Liver (tissue), 10 donors: ENCODE measurements at places on chromosomes 2 and 18. TPM values are rescaled to one million over a fixed set of nuclear protein-coding genes. Genes with fewer than 3 reads are reported as not detected.

- DNase-seq = no peak
Observed at GRCh38 chr2:120737340-120738101, 1.9 kb downstream of the GLI2 start.

DNA sequence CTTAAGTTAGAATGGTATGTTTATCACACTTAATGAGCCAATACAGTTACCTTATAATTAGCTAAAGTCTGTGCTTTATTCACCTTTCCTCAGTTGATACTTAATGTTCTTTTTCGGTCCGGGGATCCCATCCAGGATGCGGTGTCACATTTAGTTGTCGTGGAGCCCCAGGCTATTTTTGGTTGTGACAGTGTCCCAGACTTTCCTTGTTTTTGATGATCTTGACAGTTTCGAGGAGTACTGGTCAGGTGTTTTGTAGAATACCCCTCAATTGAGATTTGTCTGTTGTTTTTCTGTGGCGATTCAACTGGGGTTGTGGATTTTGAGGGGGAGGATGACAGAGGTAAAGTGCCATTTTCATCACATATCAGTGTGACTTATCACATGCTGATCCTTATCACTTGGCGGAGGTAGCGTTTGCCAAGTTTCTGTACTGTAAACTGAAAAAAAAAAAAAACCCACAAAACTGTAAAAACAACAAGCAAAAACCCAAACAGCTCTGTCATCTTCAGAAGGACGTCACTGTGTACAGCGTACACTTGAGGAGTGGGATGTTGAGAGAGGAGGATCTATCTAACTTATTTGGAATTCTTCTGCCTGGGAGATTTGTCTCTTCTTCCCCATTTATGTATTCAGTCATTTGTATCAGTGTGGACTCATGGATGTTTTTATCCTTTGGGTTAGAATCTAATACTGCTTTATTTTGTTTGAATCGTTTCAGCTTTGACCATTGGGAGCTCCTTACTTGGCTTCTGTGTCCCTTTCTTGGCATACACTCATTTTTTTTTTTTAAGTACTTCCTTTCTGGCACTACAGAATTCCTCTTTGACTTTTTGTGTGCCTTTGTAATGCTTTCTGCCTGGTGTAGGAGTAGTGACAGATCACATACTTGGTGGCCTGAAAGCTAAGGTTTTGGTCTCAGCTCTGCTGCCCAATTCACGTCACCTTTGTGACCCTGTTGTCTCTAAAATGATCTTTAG is 68.1 kb downstream of the FMNL2 start:
- DNase-seq = no peak

- no peak for DNase-seq
Observed at GRCh38 chr2:226399006-226399405, 400.6 kb downstream of the IRS1 start.

DNA sequence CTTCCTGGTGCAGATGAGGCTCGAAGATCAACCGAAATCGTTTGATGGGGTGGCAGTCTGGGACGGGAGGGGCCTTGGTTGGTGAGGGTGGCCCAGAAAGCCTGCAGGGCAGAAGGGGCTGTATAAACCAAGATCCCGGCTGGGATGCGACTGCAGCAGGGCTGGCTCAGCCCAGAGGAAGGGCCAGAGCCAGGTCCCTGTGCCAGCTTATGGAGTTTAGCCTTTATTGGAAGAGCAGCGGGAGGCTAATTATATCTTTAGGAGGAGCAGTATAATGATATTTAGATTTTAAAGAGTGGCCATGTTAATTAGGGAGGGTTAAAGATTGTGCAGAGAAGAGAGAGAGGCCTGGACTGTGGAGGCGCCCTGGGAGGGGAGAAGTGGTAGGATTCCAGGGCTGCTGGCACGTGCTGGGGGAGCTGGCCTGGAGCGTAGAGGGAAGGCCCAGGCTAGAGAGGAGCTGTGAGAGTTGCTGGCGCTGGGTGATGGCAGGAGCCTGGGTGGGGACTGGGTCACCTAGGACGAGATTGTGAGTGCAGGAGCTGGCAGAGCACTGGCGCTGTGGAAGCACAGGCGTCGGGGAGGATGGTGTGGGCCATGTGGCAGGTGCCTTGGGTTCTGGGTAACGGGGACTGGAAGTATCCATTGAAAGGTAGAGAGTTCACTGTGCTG is 25.1 kb downstream of the TRAF3IP1 start:
- no peak for DNase-seq

DNA sequence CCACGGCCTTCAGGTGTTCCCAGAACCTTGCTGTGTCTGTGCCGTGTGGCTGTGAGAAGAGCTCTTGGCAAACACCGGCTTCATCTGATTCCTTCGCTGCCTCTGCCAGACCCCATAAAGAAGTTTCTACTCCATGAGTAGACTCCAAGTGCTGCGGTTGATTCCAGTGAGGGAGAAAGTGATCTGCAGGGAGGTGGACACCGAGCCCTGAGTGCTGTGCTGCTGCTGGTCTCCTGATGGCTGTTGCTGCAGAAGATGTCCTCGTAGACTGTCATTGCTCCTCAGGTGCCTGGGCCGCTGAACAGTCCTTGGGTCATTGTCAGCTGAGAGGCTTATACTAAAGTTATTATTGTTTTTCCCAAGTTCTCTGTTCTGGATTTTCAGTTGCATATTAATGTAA is 19.6 kb downstream of the ASB1 start:
- DNase-seq = no peak

- no peak for DNase-seq
Observed at GRCh38 chr2:72780477-72780876, 45.4 kb downstream of the EXOC6B start.

DNA sequence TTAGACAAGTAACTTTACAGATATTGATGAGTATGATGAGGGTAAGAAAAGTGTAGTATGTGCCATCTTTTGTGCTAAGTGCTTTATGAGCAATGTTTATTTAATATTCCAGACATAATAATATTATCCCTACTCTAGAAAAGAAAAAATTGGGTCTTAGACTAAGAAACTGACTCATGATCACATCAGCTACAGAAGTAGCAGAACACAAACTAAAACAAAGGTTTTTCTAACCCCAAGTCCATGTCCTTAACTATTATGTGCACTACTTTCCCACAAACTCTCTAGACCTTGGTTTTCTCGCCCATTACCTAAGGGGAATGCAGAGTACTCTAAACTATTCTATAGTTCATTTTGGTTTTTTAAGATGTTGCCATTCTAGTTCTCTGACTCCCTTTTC is 64.5 kb downstream of the BAZ2B start:
- DNase-seq = no peak

Gene TACR1
- not detected for total RNA-seq

Gene REG3G
- total RNA-seq = 0.28 TPM

DNA sequence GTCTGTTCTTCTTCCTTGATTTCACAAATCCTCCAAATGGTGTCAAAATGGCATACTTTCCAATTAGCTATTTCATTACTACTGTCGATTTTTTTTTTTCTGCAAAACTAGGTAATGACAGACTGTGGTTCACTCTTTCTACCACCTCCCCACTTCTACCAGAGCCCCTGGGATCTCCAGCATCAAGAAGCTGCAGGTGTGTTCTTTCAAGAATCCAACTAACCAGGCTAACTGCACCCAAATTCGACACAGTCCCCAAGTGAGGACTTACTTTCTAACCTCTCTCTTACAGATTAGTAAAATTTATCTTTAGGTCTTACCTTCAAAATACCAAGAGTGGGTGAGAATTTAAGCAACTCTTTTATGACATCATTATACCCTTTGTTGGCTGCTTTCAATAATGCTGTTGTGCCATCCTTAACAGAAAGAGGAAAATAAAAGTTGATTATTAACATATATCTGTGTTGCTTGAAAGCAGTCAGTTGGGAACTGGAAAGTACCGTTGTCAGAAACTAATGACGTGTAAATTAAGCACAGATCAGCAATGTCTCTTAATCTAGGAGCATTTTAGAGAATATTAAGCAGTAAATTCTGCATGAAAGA is 31.2 kb upstream of the NPC1 start:
- DNase-seq = no peak

- no peak for DNase-seq
Observed at GRCh38 chr2:134946073-134946472, 27.5 kb downstream of the CCNT2 start.

DNA sequence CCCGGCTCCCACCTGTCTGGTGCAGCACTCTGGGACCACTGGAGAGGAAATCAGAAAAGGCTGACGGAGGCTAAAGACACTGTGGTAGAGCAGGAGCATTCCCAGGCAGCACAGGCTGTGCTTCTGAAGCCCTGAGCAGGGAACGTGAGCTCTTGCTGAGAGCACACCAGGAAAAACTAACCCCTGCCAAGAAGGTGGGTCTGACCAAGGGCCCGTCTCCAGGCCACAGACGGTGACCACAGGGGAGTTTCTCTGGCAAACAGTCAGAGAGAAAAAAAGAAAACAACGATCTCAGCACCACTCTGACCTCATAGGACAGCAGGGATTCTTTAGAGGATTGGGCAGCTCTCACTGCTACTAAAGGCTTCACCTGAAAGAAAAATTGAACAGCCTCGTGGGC is 201.4 kb downstream of the AFF3 start:
- peak; percentile 40 for DNase-seq
